Ecto neural progenitor cell (in vitro differentiated cells): ENCODE measurements at places on chromosomes 1 and 21.

GRCh38 chr1:15579683-15580047, 5.2 kb downstream of the AGMAT start:
- DNase-seq, result no peak

GRCh38 chr1:157975228-157975950, 18.1 kb upstream of the KIRREL1 start:
- no peak for DNase-seq

GRCh38 chr21:22961258-22961657, 1963.0 kb downstream of the NCAM2 start:
- DNase-seq, result no peak

- DNase-seq, result no peak
These were observed 1.2 kb downstream of the ZC3H12A start for GRCh38 chr1:37475380-37476086.

DNA sequence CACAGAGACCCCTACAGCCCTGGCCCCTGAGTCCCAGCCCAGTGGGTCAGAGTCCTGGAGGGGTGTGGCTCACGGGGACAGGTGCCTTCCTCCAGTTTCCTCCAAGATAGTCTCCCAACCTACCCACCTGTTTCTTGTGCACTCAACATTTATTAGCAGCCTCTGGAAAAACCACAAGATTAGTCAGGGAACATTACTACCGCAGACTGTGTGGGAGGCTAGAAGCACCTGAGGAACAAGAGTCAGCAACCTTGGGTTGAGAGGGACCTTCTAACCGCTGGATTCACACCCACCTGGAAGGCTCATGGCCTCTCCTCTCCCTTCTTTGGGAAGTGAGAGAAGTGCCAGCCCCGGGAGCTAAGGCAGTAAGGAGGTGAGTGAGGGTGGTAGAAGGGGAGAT, 22.5 kb upstream of the IKBKE start:
- DNase-seq, result no peak

- DNase-seq, result no peak
These were observed 4.1 kb upstream of the EPS8L3 start for GRCh38 chr1:109767637-109768334.

DNA sequence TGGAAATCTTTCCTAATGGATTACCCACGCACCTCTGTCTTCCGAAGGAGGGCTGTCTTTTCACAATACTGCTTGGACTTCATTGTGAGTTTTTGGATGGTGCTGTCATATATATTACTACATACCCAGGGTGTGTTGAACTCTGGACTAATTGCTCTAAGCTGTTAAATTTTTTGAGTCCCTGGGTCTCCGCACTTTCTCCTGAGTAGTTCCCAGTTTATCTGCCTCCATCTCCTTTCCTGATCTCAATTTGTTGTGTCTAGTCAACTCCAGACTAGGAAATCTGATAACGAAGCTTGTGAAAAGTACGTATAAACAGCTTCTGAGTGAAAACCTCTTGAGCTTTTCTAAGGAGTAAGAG, 211.1 kb downstream of the ROR1 start:
- DNase-seq, result no peak

DNA sequence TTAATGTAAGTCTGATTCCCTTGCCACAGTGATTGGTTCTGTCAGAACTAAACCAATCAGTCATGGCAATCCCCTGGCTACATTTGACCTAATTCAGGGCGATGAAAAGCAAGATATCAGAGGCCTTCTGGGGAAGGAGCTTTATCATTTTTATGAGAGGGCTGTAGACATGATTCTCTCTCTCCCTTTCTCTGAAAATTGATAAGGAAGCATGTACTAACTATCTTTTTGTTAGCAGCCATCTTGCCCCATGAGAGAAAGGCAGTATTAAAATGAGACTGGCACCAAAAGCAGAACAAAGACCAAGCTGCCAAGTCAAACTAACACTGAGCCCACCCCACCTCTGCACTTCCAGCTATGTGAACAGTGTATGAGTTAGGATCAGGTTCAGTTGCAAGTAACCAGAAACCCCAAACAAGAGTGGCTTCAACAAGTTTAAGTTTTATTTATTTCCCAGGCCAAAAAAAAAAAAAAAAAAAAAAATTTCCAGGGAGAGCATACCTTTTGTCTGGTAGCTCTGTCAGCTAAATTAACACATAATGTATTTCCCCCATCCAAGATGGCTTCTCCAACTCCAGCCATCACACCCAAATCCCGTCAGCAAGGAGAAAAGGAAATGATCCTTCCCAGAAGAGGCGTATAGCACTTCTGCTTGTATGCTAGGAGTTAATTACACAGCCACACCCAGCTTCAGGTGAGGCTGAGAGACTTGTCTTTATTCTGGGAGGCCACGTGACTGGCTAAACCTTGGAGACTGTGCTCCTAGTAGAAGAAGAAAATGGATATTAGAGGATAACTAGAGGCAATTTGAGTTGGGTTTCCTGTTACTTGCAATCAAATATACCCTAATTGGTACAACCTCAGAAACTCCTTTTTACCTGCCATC, 105.8 kb upstream of the RALGPS2 start:
- no peak for DNase-seq

- no peak for DNase-seq
These were observed 36.7 kb downstream of the KCNQ4 start for GRCh38 chr1:40820251-40820797.

DNA sequence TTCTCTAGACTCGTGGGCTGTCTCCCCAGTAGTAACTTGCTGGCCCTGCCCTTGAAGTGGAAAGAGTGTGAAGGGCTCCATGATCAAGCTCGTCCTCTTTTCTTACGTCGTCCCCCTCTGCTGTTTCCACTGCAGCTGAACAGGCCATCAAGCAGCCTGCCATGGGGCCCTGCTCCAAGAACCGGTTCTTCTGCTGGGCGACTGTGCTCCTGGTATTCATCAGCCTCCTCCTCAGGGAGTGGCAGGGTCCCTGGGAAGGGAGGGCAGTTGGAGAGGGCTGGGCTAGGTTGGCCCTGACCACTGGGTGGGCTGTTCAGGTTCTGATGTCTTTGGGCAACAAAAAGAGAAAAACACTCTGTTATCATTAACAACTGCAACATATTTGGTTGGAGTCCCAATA, 151.5 kb downstream of the FCRL5 start:
- no peak for DNase-seq

DNA sequence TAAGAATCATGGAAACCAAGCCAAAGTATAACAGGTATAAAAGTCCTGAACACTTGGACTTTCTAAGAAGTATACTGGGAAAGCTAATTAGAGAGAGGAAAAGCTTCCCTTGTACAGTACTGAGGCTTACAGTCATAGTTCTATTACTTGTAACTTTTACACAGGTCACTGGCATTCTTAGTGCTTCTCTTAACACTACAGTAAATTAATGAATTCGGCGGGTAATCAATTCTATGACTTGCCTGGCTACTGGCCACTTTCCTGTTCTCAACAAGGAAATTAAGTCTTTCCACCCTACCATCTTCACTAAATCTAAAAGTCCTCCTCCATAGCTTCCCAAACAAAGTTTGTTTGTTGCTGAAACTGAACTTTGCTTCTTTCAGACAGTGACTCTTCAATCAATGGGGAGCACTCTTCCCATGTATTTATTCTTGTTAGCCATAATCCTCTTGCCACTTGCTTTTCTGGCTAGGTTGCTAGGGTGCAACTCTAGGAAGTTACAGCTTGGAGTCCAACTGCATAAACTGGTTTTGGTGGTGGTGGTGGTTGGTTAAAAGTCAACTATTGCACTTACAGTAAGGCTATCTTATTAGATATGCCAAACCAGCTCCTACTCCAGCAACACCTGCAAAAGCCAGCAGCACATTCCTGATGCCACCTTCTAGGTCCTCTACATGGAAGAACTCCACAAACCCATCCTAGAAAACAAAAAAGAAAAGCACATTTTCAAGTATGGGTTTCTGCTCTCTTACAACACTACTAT, 2.4 kb downstream of the MCL1 start:
- DNase-seq, result no peak
